Ascending aorta (tissue), 2 donors: ENCODE measurements at places on chromosomes 1 and 21. TPM values are rescaled to one million over a fixed set of nuclear protein-coding genes. Genes with fewer than 3 reads are reported as not detected.

Gene VPS72
- 33.6 TPM for total RNA-seq

DNA sequence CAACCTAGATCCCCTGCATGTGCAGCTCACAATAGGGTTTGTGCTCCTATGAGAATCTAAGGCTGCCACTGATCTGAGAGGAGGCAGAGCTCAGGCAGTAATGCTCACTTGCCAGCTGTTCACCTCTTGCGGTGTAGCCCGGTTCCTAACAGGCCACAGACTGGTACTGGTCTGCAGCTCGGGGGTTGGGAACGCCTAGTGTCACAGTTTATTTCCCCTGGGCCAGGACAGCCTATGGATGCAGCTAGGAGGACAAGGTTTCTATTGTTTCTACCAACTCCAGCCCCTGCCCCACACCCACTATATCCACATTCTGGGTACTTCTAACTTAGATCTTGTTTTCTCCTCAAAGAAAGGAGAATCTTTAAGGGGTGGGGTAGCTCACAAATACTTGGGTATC, 58.7 kb upstream of the PRRC2C start:
- H3K4me3 ChIP-seq: no peak overlapping the region
- no peaks in the 10 kb centered on the region for H3K4me1 ChIP-seq
- H3K36me3 ChIP-seq: no peaks in the 10 kb centered on the region

GRCh38 chr1:239719642-239720258, 333.4 kb downstream of the CHRM3 start:
- DNase-seq: no peak
- no peak overlapping the region for H3K4me3 ChIP-seq
- no peak overlapping the region for H3K27ac ChIP-seq
- no peaks in the 10 kb centered on the region for H3K36me3 ChIP-seq
- H3K4me1 ChIP-seq: no peaks in the 10 kb centered on the region

DNA sequence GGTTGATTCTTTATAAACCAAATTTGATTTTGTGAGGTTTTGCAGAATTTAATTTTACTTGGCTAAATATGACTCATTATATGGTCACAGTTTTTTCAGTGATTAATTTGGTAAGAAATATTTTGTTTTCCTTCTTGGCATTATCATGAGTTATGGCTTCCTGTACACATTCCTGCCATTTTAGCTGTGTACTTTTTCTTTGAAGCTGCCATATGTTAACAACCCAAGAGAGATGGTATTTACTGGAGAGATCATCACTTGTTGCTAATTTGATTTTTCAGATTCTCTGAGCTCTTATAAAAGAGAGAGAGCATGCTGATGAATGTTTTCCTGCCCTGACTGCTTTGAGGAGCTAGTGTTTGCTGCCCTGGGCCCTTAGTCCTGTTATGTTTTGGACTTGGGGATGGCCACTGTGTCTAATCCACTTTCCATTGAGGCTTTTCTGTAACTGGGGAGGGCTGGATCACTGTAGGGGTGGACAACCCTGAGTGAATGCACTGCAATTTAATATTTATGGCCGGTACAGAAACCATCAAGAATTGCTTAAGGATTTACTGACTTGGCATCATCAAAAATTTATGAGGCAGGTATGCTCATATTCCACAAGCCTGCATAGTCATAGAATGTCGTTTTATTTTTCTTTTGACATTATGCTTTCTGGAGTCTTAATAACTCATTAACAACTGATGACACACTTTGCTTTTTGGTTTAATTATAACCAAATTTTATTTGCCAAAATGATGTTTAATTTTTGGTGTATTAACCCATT, 200.9 kb downstream of the DISC1 start:
- H3K27me3 ChIP-seq: no peaks in the 10 kb centered on the region

DNA sequence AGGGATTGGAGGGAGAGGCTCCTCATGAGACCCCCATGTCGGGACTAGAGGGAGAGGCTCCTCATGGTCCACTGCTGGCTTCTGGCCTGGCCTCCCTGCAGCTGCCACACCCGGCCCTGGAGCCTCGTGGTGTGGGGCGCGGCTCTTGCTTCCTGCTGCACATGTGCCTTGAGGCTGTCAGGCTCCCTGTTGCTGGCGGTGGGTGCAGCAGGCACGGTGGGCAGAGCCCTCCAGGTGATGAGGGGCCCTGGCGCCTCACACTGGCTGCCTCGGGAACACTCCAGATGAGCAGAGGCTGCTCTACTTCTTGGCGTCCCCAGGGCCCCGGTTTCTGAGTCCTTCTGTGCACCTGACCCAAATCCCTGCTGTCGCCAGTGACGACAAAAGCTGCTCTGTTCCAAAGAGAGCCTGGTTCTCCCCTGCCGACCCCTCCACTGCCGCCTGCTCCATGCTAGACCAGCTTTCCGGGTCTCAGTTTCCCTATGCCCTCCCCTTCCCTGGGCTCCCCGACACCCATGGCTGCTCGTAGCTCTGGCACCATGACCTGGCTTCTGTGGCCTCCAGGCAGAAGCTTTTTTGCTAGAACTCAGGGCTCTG, 9.7 kb upstream of the ATAD3B start:
- no peaks in the 10 kb centered on the region for H3K4me1 ChIP-seq
- H3K4me3 ChIP-seq: no peak overlapping the region
- H3K36me3 ChIP-seq: no peaks in the 10 kb centered on the region
- no peak for DNase-seq
- H3K27ac ChIP-seq: no peak overlapping the region
- H3K27me3 ChIP-seq: no peaks in the 10 kb centered on the region

- H3K27me3 ChIP-seq: no peaks in the 10 kb centered on the region
- H3K4me1 ChIP-seq: no peaks in the 10 kb centered on the region
- no peak overlapping the region for H3K27ac ChIP-seq
- H3K36me3 ChIP-seq: no peaks in the 10 kb centered on the region
- H3K4me3 ChIP-seq: no peak overlapping the region
- no peak for DNase-seq
Observed at GRCh38 chr1:182676274-182676673, 8.1 kb downstream of the RGS8 start.
